ENCODE measurements at places on chromosomes 1 and 21. TPM values are rescaled to one million over a fixed set of nuclear protein-coding genes. Genes with fewer than 3 reads are reported as not detected.

DNA sequence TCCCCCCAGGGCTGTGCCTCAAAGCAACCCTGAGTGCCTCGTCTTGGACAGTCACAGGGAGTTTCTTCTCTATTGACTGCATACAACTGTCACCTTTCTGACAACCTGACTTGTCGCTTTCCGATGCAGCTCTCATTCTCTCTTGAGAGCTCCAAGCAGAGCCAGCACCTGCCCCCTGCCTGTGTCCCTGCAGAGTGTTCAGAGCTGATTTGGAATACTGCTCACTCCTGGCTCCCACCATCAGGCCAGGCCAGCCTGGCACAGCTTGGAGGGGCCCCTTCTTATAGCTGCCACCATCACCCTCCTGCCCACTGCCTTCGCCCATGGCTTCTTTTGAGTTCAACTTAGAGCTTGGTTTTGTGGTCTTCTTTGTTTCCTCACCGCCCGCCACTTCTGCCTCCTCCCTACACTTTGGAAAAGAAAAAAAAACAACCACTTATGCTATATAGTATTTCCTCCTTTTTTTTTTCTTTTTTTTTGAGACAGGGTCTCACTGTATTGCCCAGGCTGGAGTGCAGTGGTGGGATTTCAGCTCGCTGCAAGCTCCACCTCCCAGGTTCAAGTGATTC is 12.3 kb downstream of the NCF2 start:
- no peak overlapping the region for H3K27ac ChIP-seq
- DNase-seq = no peak
- H3K27me3 ChIP-seq = peaks cover 6% of the 10 kb centered on the region
- H3K4me3 ChIP-seq = no peak overlapping the region
- H3K36me3 ChIP-seq = no peaks in the 10 kb centered on the region

Gene ZNF593OS
- total RNA-seq = not detected

GRCh38 chr1:230910755-230911117 is 42.4 kb upstream of the C1orf198 start:
- peaks cover 12% of the 10 kb centered on the region for H3K36me3 ChIP-seq
- peaks cover 15% of the 10 kb centered on the region for H3K4me1 ChIP-seq
- no peaks in the 10 kb centered on the region for H3K27me3 ChIP-seq
- no peak for DNase-seq
- H3K4me3 ChIP-seq = no peak overlapping the region

DNA sequence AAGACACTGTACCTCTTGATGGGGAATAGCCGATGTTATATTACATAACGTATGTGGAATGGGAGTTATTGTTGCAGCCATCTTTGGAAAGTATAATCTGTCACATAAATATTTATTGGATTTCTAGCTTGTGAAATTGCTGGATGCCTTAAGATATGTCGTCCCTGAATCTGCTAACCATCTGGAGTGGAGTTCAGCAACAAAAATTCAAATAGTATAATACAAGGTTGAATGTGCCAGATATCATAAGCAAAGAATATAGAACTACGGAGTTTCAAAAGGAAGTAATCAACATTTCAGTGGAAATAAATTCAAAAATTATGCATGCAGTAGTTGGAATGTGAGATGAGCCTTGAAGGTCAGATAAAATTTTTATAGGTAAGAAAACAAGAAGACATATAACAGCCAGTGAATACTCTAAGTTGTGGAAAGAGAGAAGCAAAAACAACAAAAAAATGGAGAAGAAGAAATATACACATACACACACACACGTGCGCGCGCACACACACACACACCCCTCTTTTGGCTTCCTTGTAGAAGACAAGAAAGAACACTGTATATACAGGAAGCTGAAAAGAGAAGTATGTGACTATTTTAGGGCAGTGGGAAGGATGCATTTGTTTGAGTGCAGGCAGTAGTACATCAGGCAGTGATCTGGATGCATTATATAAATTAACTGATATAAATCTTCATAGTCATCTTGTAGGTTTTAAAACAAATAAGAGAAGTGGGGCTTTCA is 516.7 kb downstream of the KCNT2 start:
- H3K36me3 ChIP-seq = no peaks in the 10 kb centered on the region
- H3K27me3 ChIP-seq = no peaks in the 10 kb centered on the region
- no peaks in the 10 kb centered on the region for H3K4me1 ChIP-seq
- no peak overlapping the region for H3K27ac ChIP-seq
- DNase-seq = no peak

Gene TEKT2
- total RNA-seq = not detected

Gene OXCT2
- 1.3 TPM for total RNA-seq

DNA sequence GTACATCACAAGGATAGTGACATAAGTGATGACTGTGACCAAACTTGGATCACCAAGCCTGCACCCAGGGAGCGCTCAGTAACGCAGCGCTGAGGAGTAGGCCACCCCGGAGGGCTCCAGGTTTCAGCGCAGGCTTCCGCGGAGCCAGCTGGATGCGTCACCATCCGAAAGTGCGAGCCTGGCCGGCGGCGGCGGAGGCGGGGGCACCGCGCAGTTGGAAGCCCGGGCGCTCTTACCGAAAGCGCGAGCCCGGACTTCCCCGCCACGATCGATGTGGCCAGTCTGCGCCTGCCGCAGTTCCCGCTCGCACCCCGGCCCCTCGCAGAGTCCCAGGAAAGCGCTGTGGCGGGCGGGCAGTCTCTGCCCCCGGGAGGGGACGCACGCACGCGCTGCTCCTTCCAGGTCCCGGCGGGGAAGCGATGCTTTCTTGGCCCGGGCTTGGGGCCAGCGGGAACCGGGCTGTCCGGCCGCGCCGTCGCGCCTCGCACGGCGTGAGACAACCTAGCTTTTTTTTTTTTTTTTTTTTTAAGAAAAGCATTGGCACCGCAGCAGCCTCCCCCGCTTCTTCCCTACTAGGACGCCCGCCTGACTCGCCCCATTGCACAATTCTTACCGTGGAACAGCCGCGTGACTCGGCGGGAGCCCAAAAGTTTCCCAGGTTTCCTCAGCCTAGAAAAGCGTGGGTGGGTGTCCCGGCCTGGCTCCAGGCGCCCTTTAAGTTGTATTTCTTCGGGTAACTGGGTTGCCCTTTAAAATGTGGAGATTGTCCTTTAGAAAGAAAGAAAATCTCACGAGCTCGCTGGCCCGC is 36.4 kb upstream of the JAK1 start:
- H3K36me3 ChIP-seq = no peaks in the 10 kb centered on the region
- peaks cover 2% of the 10 kb centered on the region for H3K27me3 ChIP-seq
- H3K4me3 ChIP-seq = peak overlapping the region; percentile 77

Measured in HFFc6 (cell line).